ENCODE measurements at places on chromosomes 4 and X.
A peak's percentile ranks its signal among the peaks of the same experiment; 100 is the strongest.

GRCh38 chr4:151851354-151851753, 90.5 kb upstream of the GATB start:
- no peak for DNase-seq

DNA sequence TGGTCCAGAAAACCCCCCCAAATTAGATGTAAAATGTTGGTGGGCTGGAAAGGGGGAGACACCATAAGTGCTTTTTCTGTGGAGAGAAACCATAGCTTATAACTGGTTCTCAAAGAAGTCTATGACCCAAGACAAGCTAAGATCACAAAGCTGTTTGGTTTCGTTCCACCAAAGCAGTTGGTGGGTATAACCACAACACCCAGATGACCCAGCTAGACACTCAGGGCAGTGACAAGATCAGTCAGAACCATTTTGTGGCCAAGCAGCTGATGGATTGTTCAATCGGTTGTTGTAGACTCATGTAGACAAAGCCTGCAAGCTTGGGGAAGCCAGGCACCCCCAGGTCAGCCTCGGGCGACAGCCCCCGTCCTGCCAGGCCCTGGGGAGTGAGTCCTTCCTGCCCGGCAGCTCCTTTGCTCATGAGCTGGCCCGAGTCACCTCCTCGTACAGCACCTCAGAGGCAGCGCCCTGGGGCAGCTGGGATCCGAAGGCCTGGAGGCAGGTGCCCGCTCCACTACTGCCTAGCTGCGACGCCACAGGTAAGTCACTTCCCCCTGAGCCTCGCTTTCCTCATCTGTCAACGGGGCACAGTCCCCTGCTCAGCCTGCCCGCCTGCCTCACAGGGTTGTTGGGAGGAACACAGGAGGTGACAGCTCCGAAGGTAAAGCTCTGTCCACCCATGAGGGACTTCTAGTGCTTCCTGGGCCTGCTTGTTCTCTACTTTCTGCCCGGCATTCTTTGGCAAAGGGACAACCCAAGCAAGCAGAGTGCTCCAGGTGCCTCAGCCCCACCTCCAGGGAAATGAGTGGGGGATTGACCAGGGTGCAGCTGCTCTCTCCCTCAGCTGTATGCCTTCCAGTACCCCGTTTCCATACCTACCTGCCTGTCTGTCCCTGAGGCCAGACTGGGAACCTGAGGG, 65.2 kb upstream of the MTM1 start:
- no peak for DNase-seq

GRCh38 chr4:183286590-183287308, 33.3 kb downstream of the CLDN22 start:
- DNase-seq, result no peak

DNA sequence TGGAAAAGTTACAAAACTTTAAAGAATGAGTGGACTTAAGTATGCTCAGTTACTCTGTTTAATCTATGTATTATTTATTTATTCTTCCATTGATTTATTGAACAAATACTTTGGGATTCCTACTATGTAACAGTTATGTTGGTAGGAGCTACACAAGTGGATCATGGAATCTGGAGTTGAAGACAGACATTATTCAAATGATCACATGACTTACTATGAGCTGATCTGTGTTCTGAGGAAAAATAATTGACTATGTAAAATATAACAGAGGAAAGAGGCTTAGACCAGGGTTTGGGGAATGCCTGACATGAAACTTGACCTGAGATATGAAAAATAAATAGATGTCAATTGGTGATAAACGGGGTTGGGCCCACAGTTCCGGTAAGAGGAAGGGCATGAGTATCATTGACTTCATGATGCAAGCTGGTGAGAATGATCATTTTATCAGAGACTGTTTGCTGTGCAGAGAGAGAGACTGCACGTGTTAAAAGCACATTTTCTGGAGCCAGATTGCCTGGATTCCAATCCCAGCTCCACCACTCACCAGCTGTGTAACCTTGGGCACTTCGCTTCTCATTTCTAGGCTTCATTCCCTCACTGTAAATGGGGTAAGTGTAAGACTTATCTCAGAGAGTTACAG, 179.0 kb downstream of the SPCS3 start:
- DNase-seq, result peak; percentile 82

All from foreskin fibroblast (primary cell).